ENCODE measurements at places on chromosomes 2 and 18.

DNA sequence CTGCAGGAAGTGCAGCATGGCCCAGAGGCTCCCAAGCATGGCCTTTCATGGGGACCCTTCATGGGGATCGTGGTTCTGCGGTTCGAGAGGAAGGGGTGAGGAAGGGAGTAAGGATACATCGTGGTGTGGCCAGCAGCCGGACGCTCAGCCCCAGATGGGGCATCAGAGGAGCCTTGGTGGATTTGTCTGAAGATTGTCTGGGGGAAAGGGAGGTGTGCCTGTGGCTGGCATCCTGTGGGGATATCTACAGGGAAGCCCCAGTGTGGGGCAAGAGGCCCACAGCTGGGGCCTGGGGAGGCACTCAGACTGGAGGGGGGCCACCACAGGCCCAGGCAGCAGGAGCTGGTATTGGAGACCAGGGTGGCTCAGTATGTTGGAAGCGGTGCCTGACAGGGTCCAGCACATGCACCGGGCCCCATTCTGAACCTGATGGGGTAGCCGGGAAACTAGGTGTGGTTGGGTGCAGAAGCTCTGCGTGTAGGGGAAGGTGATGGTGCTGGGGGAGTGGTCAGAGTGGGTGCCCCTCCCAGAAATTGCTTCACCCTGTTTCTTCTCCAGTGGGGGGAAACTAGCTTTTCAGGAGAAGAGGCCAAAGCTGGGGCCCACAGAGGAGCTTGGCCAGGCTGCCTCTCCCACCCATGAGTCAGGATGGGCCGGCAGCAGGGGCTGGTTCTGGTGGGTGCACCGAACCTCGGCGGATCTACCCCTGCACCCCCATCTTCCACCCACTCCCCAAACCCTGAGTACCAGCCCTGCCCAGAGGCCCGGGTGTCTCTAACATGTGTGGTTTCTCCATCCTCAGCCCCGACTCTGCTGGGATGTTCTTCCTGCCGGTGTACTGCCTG lies 274.4 kb upstream of the HDAC4 start:
- DNase-seq, result no peak

DNA sequence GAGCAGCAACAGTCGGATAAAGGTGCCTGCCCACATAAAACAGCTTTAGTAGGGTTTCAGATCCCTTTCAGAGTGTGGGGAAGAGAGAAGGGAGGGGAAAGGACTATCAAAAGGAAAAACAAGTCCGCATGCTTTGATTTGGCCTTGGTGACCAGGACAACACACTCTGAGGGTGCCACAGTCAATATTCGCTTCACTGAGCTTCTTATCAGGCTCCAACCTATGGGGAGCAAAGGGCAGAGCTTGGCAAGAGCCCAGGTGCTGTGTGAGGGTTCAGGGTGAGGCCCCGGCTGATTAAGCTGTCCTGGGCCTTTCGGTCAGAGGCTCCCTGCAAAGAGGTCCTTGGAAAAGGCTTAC lies 237.4 kb upstream of the SMAD2 start:
- no peak for DNase-seq

GRCh38 chr18:66461344-66461743 lies 142.5 kb downstream of the CDH19 start:
- DNase-seq, result no peak

DNA sequence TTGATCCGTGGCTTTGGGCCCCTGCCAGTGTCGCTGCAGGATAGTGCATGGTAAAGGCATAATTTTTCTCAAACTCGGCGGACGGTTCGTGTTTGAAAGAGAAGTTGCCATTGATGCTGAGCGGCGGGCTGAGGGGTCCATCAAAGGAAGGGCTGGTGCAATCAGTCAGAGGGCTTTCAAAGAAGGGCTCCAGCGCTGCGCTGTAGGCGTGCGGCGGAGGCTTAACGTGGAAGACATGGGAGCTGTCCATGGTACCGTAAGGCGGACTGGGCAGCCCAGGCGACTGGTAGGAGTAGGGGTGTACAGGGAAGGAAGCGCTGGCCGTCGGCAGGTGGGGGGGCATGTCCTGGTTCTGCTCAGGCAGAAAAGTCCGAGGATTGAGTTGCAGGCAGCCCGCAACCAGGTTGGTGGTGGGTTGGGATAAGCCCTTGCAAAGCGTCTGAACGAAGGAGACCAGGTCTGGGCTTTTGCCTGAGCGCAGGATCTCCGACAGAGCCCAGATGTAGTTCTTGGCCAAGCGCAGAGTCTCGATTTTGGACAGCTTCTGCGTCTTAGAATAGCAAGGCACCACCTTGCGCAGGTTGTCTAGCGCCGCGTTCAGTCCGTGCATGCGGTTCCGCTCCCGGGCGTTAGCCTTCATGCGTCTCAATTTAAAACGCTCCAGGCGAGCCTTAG lies 2.3 kb downstream of the NEUROD1 start:
- peak; percentile 80 for DNase-seq
